NCI-H2227 treated with DMSO at 0.1 percent for 48 hours (cell line): ENCODE measurements at places on chromosomes 2 and 18.

DNA sequence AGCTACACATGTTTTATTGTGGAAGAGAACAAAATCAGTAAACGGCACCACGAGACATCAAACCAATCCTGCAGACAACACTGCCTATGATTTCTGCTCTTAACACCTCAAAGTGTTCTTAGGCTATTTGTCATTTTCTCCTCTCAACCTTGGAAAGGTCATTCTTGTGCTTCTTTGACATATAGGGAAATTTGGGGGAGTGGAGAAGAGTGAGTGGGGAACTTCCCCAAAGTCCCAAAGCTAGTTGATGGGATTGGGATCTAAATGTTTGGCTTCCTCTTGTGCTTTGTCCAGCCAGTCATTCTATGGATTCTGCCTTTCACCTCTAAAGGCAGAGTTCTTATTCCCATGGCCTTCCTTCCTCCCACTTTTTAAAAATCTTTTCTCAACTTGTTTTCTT is 5.8 kb upstream of the MRO start:
- DNase-seq: no peak

DNA sequence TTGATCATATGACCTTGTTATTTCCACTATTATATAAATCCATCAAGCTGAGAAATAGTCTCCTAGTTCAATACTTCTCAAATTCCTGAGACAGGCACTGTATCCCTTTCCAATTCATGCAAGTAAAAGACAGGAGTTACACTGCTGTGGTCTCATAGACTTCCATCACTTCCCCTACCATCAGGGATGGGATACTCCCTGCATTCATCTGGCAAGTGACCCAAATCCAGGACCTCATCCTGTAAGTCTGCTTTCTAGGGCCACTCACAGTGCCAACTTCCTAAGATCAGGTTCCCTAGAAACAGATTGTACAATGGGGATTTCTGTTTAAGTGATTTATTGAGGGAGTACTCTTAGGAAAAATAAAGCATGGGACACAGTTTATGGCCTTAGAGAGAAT is 424.0 kb upstream of the CDH7 start:
- no peak for DNase-seq

- DNase-seq: no peak
Observed at GRCh38 chr18:64245126-64245861, 96.4 kb upstream of the LINC00305 start.

GRCh38 chr2:112821142-112821541 is 15.4 kb downstream of the IL1B start:
- DNase-seq: no peak

DNA sequence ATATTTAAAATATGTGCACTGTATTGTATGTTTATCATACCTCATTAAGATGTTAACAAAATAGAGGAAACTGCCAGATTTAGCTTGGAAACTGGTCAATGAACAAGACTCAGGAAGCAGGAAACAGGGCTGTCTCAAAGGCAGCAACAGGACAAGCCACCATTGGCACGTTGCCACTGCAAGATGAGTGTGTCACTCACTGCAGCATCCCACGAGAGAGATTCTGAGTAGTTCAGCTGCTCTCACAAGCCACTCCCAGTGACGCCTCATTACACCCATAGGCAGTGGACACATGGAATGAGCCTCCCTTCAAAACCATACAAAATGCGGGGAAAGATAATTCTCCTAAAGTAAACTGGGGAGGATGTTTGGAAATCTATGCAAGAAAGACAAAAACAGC is 181.9 kb upstream of the DLGAP1 start:
- DNase-seq: no peak
